ENCODE measurements at places on chromosomes 5 and 9.

DNA sequence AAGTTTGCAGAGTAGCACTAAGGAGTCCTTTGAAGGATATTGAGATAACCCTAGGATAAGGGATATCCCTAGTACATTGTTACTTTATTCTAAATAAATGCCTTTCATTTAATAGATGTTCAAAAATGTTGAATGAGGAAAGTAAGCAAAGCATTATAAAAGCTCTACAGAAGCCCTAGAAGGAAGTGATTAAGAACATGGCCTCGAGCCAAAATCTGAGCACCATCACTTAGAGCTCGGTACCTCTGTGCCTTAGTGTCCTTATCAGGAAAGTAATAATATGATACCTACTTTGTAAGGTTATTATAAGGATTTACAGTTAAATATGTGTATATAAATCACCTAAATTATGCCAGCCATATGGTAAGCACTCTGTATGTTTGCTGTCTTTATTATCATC is 242.6 kb downstream of the KIAA0825 start:
- no peak for DNase-seq

DNA sequence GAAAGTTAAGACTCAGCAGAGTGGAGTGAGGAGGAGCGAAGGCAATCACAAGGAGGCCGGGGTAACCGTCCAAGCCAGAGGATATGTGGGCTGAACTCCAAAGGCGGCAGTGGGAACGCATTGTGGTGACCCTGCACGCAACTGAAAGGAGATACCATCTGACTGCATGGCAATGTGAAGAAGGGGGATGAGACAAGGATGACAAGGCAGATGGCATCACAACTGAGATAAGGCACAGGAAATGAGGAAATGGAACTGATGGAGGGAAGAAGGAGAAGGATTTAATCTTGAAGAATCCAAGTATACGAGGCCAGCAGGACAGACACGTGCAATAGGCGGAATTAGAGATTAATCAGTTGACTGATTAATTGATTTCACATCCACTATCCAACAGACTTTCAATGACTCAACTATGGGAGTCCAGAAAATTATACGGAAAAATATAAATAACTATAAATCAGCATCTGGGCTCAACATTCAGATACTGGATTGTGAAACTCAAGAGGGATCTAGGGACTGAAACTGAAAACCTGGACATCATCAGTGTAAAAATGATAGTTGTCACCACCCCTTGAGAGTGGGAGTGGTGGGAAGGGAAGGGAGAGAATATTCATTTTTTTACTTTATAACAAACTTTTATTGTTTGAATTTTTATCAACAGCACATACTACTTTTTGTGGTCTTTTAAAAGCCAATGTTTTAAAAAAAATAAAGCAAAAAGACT is 86.1 kb downstream of the ARL15 start:
- DNase-seq: no peak

DNA sequence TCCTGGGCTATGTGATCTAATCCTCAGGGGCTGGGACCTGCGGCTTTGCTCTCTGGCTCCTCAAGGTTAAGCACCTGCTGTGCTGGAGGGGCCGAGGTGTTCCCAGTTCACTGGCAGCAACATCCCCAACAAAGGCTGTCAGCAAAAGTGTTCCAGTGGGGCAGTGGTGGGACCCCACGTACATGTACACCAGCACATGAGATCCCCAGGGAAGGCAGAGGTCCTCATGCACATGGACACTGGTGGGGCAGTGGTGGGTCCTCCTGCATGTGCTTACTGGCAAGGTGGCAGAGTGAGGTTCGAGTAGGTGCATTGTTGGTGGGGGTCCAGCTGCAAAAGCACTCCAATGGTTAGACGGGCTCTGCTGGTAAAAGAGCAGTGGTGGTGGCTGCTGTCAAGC is 255.6 kb upstream of the MPDZ start:
- no peak for DNase-seq

GRCh38 chr9:93597871-93598646 is 21.7 kb downstream of the PHF2 start:
- no peak for DNase-seq

- no peak for DNase-seq
Measured at GRCh38 chr5:170745481-170746071, 37.9 kb upstream of the GABRP start.

DNA sequence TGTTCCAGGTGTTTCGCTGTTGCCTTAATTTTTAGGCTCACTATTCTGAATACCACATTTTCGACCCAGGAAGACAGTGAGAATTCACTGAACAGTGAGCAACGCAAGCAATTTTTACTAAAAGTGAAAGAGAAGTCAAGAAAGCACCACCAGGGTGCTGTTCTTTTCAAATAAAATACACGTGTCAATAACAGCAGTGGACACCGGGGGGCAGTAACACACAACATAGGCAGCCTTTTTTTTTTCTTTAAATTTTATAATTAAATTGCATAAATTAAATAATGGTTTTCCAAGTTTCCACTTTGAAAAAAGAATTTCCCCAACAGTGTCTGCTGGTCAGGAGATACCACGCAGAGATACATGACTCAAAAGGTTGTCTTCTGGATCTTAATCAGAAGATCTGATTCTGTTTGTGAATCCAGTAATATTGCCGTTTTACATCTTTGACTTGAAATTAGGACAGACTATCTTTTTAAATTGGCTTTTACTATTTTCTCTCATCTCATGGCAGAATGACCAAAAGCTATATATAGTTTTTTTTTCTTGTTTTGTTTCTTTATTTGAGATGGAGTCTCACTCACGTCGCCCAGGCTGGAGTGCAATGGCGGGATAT is 47.1 kb upstream of the SH3GL2 start:
- no peak for DNase-seq

GRCh38 chr9:4689687-4690104 is 10.3 kb downstream of the CDC37L1 start:
- no peak for DNase-seq

DNA sequence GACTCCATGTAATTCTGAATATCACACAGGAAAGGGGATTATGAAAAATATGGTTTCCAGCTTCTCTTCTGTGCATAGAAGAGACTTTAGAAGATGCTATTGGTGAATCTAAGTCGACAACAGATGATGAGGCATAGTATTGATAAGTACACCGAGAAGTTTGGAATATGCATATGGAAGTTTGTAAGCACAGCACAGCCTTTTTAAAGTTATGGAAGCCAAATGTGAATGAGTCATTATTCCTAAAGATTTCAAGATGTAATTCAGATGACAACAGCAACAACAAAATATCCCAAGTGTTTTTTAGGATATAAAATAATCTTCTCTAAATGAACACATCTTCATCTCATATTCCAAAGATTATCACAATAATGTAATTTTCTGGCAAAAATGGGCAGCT is 1723.3 kb downstream of the EFNA5 start:
- no peak for DNase-seq

- DNase-seq: no peak
Measured at GRCh38 chr5:116961021-116961420, 386.4 kb upstream of the SEMA6A start.

GRCh38 chr5:133154274-133155075 is 102.7 kb downstream of the HSPA4 start:
- no peak for DNase-seq

- DNase-seq: no peak
Measured at GRCh38 chr9:115196919-115197318, 79.0 kb upstream of the TNC start.

DNA sequence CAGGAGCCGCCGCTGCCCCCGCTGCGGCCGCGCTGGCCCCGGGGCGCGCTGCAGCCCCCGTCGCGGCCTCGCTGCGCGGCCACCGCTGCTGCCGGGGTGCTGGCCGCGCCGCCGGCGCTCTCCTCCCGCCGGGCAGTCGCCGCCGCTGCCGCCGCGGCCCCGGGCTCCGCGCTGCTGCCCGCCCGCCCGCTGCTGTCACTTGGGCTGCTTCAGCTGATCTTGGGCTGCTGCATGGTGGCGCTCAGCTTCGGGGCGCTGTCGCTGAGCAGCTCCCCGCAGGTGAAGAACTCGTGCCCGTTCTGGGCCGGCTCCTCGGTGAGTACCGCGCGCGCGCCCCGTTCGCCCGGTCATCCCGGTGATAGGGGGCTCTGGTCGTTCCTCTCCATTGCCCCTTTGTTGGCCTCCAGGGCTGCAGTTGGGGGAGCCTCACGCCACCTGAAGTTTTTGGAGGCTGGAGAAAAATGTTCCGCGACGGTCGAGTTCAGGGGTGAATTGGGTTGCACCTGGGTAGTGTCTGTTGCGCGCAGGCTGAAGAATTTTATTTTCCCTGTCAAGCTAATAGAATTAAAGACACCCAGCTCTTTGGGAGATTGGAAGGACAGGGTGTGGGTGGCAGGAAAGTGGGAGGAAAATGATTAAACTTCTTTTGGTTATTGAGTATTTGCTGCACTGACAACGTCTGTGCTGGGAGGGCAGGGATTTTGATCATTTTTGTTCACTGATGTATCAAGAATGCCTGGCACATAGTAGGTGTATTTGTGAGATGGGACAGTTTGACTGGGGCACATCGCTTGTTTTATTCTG is 596 bp downstream of the ENTREP1 start:
- no peak for DNase-seq

GRCh38 chr9:4663956-4664355 is 1.9 kb downstream of the PLPP6 start:
- no peak for DNase-seq

GRCh38 chr5:61919920-61920319 is 386.1 kb upstream of the KIF2A start:
- DNase-seq: no peak

- DNase-seq: no peak
Measured at GRCh38 chr9:135488527-135488926, 8.9 kb downstream of the PPP1R26 start.

GRCh38 chr5:154519359-154519758 is 41.3 kb upstream of the HAND1 start:
- no peak for DNase-seq

- DNase-seq: no peak
Measured at GRCh38 chr5:156181656-156182055, 145.3 kb upstream of the SGCD start.

GRCh38 chr9:90018688-90019087 is 413.9 kb downstream of the GADD45G start:
- DNase-seq: no peak

- DNase-seq: no peak
Measured at GRCh38 chr5:137034764-137035479, 464.2 kb downstream of the SPOCK1 start.

GRCh38 chr5:109695005-109695926 is 5.5 kb downstream of the MAN2A1 start:
- peak; percentile 33 for DNase-seq

GRCh38 chr5:72938206-72938605 is 17.6 kb upstream of the FCHO2 start:
- no peak for DNase-seq

GRCh38 chr9:1881708-1882295 is 133.3 kb upstream of the SMARCA2 start:
- no peak for DNase-seq

- no peak for DNase-seq
Measured at GRCh38 chr5:10653043-10653442, 89.2 kb downstream of the ANKRD33B start.

DNA sequence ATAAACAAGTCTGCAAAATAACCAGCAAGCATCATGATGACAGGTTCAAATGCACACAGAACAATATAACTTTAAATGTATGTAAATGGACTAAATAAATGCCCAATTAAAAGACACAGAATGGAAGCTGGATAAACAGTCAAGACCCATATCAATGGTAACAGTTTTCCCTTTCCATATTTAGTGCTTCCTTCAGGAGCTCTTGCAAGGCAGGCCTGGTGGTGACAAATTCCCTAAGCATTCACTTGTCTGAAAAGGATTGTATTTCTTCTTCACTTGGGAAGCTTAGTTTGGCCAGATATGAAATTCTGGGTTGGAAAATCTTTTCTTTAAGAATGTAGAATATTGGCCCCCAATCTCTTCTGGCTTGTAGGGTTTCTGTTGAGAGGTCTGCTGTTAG is 120.2 kb upstream of the RASA1 start:
- no peak for DNase-seq

- DNase-seq: no peak
Measured at GRCh38 chr5:80960531-80961375, 590 bp downstream of the RASGRF2 start.

DNA sequence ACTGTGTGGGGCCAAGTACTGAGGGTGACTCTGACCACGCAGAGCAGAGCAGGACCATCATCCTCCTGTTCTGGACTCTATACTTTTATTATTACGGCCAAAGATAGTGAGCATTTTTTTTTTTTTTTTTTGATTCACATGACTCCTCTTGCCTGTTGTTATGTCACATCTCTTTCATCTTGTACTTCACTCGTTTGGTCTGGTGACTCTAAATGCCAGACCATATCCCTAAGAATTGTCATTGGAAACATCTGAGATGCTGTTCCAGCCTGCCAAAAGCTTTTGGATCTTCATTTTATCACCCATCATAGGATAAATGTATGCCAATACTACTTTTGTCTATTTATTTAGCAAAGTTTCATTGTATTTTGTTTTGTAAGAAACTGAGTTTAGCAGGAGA is 168.2 kb upstream of the RAI14 start:
- no peak for DNase-seq

DNA sequence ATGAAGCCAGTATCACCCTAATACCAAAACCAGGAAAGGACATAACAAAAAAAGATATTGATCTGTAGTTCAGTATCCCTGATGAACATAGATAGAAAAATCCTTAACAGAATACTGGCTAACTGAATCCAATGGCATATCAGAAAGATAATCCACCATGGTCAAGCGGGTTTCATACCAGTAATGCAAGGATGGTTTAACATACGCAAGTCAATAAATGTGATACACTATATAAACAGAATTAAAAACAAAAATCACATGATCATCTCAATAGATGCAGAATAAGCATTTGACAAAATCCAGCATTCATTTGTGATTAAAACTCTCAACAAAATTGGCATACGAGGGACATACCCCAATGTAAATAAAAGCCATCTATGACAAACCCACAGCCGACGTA is 110.9 kb downstream of the AOPEP start:
- no peak for DNase-seq
